ENCODE measurements at places on chromosomes 7 and 10.

DNA sequence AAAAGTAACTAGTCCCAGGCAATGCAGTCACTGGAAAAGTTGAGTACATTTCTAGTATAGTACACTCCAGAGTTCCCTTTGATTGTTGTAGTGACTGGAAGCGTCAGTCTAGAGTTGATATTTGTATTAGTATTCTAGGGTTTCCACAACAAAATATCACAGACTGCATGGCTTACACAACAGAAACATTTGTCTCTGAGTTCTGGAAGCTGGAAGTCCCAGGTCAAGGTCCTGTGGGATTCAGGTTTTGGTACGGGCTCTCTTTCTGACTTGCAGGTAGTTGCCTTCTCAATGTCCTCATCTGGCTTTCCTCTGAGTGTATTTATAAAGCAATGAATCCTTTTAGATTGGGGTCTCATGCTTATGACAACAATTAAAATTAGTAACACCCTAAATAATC, 1119.1 kb upstream of the PHF14 start:
- no peak for DNase-seq

- no peak for DNase-seq
Measured at GRCh38 chr10:44851881-44852280, 59.3 kb upstream of the TMEM72 start.

DNA sequence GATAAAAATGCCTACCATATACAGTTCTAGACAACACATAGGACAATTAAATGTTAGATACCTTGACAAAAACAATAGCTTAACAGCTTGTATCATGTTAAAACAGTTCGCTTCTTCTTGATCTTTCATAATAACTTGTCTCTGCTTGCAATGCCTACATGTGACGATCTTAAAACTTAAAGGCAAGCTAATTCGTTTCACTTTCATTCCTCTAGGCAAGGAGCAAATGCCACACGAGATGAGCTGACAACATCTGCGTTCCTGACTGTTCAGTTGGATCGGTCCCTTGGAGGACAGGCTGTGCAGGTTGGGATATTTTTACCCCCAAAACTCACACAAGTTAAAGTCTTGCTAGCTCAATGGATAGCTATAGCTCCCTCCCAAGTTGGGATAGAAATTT, 51.6 kb upstream of the ARL4A start:
- DNase-seq, result no peak

DNA sequence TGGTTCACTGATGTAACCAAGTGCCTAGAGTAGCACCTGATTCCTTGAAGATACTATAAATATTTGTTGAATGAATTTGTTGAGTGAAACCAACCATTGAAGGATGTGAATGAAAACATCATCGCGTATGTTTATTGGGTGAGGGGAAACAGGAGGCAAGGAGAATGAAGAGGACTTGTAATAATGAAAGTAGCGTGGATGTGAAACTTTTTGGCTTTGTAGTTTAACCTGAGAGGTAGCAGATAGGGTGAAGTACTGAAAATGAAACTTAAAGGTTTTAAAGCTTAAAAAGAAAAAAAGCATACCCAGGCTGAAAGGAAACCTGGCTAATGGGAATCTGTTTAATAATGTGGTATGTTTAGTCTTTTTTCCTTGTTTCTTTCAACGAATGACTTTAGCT, 5.2 kb downstream of the CCNY start:
- no peak for DNase-seq

DNA sequence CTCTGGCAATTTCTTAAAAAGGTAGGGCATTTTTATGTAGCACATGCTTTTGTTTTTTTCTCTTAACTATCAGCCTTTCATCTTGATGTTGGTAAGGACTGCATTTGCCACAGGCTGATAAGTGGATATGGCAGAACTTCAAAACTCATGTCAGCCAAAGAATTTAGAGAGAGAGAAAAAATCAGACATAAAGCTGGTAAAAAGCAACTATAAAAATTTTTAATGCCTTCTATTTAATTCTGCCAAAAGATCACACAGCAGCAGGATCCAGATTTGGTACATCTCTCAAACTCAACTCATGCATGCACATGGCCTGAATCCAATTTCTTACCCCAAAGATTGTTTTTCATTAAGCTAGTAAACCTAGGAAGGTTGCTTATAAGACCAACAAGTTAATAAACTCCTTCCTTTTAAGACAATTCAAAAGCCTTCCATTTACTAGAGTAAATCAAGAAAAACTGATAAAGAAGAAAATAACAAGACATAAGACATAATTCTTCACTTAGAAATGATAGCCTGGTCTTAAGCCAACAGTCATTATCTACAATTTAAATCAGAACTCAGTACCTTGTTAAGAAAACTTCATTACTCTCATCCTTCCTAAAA, 69.3 kb downstream of the GLI3 start:
- no peak for DNase-seq

- DNase-seq, result no peak
Measured at GRCh38 chr7:76424413-76425111, at the start of gene ZP3. Gene ZP3 (plus strand): TSS chr7:76424950. CDS start chr7:76424965, 15 bp downstream.

GRCh38 chr10:30691639-30692015, 62.1 kb upstream of the LYZL2 start:
- DNase-seq, result no peak
